ENCODE measurements at places on chromosomes 1 and 21.

GRCh38 chr1:152725261-152725660 is 17.3 kb downstream of the LCE4A start:
- DNase-seq = no peak

- DNase-seq = no peak
Observed at GRCh38 chr1:66642992-66643391, 109.0 kb downstream of the SGIP1 start.

GRCh38 chr1:183807549-183808168 is 2.7 kb downstream of the RGL1 start:
- DNase-seq = peak; percentile 76

DNA sequence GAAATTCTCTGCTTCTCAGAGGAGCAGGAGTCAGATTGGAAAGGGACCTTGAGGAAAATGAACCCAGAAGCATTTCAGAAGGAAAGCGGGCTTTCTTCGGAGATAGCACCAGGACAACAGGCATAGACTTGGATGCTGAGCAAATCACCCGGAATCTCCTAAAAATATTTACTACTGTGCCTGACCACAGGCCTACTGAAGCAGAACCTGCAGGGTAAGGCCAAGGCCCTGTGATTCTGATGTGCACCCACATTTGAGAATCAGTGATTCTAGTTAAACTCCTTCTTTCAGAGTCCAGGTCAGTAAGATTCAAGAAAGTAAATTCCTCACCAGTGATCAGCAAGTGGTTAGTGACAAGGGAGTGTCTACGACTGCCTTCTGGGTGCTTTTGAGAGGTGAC is 307.3 kb upstream of the DUSP10 start:
- no peak for DNase-seq

- DNase-seq = no peak
Observed at GRCh38 chr1:7589774-7590425, 181.2 kb upstream of the VAMP3 start.

GRCh38 chr1:192691041-192691440 is 55.1 kb downstream of the RGS13 start:
- DNase-seq = no peak

GRCh38 chr1:156624814-156625435 is 5.7 kb downstream of the HAPLN2 start:
- no peak for DNase-seq

DNA sequence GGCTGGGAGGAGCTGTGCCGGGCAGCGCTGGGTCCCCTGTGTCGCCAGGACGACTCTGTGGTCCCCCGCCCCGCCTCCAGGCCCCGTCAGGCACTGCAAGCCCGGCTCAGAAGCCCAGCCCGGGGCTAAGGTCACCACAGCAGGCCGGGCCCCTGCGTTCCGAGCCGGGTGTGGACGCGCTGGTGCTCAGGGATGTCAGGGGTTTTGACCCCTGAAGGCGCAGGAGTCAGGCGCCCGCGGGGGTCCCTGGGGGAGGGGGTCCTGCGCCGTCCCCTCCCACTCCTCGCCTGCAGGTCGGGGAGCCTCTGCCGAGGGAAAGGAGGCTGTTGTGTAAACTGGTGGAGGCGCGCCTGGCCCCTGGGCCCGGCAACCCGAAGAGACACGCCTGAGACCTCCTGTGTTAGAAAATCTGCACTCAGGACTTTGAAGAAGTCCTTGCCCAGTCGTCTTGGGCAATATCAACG is 23.7 kb upstream of the TMEM54 start:
- peak; percentile 33 for DNase-seq

GRCh38 chr1:179340918-179341317 is 24.9 kb upstream of the AXDND1 start:
- DNase-seq = peak; percentile 70

GRCh38 chr21:14836950-14837349 is 227.8 kb downstream of the NRIP1 start:
- no peak for DNase-seq

GRCh38 chr21:31897311-31897710 is 24.5 kb downstream of the HUNK start:
- DNase-seq = no peak

- peak; percentile 78 for DNase-seq
Observed at GRCh38 chr1:168081373-168082007, 55.2 kb downstream of the GPR161 start.

- DNase-seq = no peak
Observed at GRCh38 chr1:209705033-209705598, 470 bp downstream of the HSD11B1 start.

- no peak for DNase-seq
Observed at GRCh38 chr1:106961646-106962045, 94.8 kb upstream of the PRMT6 start.

GRCh38 chr1:19563324-19564097 is 78.2 kb upstream of the CAPZB start:
- no peak for DNase-seq

GRCh38 chr1:168100315-168101002 is 36.3 kb downstream of the GPR161 start:
- DNase-seq = no peak

- DNase-seq = no peak
Observed at GRCh38 chr1:66088787-66089186, 296.1 kb downstream of the PDE4B start.

- DNase-seq = no peak
Observed at GRCh38 chr1:98210064-98210463, 289.2 kb upstream of the DPYD start.

- DNase-seq = no peak
Observed at GRCh38 chr1:108071601-108072000, 106.6 kb upstream of the VAV3 start.

- DNase-seq = no peak
Observed at GRCh38 chr1:18109756-18110597, 2.4 kb downstream of the IGSF21 start.

- DNase-seq = no peak
Observed at GRCh38 chr21:44547656-44548331, 3.5 kb downstream of the KRTAP10-2 start.

- no peak for DNase-seq
Observed at GRCh38 chr1:103790172-103790571, 40.5 kb downstream of the AMY1C start.

Data from CD14-positive monocyte (primary cell).